Pulmonary artery endothelial cell (primary cell): ENCODE measurements at places on chromosomes 2 and 18.

- peak; percentile 99 for DNase-seq
These were observed at the start of gene LAPTM4A for GRCh38 chr2:20051532-20052228. Gene LAPTM4A (minus strand): TSS chr2:20051628. CDS start chr2:20051520, 108 bp downstream.

DNA sequence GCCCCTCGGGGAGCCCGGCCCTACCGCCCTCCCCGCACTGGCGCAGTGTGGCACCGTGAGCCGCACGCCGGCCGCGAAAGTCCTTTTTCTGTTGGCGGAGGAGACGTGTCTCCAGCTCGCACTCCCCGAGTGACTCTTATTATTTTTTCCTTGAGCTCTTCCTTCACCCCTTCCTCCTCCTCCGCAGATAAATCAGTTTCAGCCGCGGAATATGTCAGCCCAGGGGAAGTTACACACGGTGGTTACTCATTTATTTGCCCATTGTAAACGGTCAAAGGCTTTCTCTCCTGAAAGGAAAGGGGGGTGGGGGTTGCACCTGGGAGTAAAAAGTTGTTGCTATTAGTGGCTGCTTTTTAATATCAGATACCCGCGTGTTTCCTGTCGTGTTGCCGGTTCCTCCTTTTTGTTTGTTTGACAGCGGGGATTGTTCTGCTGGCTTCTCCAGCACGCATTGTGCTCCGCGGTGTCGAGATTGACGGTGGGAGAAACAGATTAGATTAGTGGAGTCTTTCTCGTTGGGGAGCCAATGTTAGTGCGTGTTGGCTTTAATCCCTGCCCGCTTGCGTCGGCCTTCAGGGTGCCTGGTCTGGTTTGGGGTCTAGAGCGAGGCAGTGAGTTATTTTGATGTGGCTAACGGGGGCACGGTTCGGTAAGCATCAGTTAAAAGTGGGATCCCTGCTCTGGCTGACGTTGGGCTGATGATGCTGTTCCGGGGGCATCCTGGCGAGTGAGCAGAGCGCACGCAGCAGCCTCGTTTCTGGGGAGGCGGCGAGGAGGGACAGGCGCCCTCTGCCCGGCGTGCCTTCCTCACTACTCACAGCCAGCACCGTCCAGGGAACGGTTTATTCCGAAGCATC lies 1.6 kb downstream of the CRIM1 start:
- DNase-seq = peak; percentile 57

- no peak for DNase-seq
These were observed 81.5 kb upstream of the FZD7 start for GRCh38 chr2:201952187-201952586.

DNA sequence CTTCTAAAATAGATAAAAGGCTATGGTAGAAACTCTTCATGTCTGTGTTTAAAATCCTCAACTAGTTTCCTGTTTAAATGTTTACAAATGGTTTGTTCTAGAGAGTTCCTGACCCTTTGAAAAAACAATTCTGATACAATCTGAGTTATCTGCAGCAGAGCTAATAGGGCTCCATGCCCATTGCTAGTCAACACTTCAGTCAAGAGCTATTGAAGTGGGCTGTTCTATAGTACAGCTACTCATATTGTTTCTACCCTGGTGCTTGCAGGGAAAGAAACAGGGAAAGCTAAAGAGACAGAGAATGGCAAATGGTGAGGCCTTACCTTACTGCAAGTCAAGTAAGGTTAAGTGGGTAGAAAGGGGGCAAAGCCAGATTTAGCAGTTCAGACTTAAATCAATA lies 112.3 kb upstream of the CAVIN2 start:
- DNase-seq = peak; percentile 27

DNA sequence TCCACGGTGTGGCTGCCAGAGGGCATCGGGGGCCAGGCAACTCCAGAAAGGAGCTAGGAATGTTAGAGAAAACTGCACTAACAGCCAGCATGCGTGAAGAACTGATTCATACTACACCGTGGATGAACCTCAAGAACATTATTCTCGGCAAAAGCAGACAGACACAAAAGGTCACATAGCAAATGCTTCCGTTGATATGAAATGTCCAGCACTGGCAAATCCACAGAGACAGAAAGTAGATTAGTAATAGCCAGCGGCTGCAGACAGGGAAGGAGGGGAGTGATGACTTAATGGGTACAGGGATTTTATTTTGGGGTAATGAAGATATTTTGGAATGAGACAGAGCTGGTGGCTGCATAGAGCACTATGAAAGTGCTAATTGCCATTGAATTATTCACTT lies 37.4 kb downstream of the SCTR start:
- DNase-seq = no peak

- DNase-seq = no peak
These were observed 675 bp downstream of the FZD5 start for GRCh38 chr2:207768866-207769596.

- DNase-seq = no peak
These were observed 9.3 kb upstream of the MTCL1 start for GRCh38 chr18:8695932-8696517.

DNA sequence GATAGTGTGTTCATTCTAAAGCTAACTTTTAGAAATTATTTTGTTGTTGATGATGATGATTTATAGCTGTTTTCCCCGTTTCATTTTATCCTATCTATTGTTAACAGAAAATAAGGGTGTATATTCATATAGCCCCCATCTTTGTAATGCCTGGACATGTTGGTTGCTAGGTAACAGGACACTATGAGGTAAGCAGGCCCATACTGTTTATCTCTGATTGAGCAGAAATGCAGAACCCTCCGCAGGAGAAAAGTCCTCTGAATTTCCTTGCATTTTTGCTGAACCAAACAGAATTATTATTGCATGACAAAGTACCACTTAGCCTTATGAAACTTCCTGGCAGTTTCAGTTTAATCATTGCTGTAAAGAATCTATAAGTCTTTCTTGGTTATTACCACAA lies 339.4 kb downstream of the DCC start:
- DNase-seq = no peak

GRCh38 chr2:39587168-39587567 lies 78.5 kb upstream of the TMEM178A start:
- DNase-seq = no peak

DNA sequence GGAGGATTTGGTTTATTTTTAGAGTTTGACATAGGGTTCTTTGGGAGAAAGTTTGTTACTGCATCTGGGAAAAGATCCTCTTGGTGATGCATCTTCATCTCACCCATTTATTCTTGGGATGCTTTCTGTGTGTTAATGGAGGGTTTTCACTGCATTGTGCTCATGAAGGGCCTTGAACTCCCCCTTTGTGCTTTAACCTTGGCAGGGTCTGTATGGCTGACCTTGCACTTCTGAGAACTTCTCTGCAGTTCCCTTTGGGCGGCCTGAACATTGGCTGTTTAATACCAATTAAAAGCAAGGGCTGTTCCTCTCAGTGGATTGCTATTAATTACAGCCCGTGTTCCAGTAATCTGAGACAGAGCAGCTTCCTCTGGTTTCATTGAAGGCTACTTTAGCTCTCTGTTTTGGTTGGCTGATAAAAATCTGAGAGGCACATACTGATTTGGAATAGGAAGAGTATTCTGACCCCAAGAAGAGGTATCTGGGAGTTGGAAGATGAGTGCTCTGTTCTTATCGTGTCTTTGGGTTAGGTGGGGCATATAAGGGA lies 37.5 kb downstream of the FMNL2 start:
- no peak for DNase-seq

DNA sequence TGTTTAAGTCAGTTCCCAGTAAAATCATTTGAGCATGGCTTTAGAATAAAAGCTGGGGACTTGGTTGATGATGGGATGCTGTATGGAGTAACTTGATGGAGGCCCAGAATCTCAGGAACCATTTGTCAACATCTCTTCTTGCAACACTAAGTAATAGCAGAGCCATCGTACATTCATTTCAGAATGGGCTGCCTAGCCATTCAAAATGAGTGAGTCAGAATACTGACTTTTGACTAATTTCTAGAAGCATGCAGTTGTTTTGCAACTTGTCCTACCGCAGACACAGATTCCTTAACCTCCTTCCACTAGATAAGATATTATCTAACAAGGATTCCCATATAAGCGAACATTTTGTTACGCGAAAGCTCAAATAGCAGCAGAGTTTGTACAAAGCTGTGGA lies 229.5 kb downstream of the CNTNAP5 start:
- no peak for DNase-seq

GRCh38 chr18:44927127-44927849 lies 246.6 kb downstream of the SETBP1 start:
- DNase-seq = no peak

DNA sequence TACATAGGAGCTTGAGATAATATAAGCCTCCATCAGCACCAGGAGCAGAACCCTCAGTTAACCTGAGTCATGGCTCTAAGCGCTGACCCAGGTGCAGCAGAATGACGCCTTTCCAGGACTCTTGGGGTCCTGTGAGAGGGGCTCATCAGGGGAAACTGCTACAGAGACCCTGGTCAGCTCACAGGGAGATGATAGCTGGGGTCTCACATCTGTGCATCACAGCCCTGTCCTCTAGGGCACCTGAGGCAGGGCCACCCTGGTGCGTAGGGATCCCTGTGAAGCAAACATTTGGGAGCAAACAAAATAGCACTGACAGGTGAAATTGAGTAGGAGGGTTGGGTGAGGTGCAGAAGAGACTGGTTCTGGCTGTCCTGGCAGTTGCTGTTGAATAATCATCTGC lies 219.2 kb downstream of the SH3RF3 start:
- DNase-seq = no peak

DNA sequence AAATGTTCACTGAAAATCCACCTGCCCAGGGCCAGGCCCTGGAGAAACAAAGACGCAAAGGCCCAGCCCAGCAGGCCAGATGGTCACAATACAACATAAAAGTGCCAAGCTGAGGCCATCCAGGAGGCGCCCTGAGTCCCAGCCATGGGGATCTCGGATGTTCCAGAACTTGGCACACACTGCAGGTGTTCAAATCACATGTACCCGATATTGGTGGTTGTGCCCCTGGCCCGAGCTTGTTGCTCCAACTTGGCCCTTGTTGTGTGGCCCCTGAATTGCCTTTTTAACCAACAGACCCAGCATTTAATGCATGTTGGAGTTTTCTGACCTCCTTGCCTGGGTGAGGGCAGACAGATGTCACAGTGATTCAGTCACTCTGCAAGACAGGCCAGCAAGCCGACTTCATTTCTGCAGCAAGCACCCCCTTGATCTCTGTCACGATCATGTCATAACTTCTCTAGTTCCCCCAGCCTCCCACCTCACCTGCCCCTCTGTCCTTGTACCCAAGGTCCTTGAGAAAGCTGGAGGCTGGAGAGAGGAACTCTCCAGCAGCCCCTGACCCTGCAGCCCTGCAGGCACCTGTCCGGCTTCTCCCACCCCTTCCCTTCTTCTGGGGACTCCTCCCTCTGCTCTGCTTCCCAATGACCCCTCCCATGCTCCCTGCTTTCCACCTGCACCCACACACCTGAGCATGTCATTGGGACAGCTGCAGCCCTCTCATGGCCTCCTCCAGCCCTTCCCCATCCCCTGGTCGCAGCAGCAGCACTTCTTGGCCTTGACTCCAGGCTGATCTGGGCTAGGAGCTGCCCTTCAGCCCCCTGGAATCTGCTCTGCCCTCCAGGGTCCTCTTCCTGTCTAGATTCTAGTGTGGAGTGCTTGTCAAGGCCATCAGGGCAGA lies 9.1 kb downstream of the NGEF start:
- DNase-seq = no peak

DNA sequence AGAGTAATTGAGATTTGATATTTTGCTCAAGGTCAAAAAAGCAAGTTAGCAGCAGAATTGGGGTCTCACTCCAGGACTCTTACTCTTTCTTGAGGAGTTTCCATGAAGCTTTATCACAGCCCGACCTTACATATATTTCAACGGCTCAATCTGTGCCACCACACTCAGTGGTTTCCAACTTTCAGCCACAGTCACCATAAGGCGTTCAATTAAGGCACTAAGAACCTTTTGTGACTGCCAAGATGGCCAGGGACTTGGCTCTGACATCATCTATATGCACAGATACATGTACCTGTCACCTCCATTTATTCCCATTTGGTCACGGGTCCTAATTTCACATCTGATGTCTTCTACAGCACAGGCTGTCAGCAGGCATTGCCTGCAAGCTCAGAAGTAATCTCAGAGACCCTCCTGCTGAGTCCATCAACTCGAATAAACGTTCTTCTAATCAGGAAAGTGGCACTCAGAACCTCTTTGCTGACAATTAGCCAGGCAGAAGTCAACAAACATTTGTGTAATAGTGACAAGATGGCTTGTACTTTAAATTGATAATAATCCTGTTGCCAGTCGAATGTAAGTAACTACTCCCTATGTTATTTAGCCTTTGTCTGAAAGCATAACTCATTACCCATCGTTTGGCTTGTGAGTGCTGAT lies 16.1 kb downstream of the DYTN start:
- DNase-seq = no peak

DNA sequence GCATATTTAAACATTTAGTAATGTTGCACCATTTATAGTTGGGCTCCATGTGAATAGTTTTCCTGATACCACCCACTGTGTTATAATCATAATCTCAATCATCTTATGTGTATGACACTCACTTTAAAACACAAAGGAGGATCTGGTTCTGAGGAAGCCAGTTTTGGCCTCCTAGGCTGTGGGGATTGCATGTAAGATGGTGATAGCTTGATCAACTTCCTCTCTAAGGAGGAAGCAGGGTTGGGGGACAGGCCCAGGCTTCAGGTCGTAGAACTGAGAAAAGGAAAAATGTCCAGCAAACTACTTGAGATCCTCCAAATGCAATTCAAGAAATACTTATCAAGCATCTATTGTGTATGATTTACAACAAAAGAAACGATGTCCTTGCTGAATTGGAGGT lies 4.9 kb upstream of the PPM1B start:
- DNase-seq = no peak

DNA sequence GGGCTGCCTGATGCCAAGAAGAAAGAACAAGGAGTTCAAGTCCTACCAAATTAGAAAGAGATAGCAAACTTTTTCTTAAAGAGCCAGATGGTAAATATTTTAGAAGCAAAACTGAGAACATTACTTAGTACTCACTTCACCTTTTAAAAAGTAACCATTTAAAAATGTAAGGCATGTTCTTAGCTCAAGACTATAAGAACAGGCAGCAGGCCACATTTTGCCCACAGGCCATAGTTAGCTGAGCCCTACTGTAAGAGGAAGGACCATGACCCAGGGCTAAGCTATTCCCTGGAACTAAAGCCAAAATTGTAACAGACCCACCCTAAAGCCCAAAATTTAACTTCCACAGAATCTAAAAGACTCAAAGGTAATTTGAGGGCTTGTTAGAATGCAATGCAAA lies 31.3 kb downstream of the USP40 start:
- no peak for DNase-seq

GRCh38 chr2:37671009-37671815 lies at the start of gene CDC42EP3:
Gene CDC42EP3 (minus strand): TSS chr2:37671642. CDS start chr2:37646587, 25,055 bp downstream.
- DNase-seq = no peak

- no peak for DNase-seq
These were observed 1.8 kb upstream of the CXCR2 start for GRCh38 chr2:218123986-218124385.

DNA sequence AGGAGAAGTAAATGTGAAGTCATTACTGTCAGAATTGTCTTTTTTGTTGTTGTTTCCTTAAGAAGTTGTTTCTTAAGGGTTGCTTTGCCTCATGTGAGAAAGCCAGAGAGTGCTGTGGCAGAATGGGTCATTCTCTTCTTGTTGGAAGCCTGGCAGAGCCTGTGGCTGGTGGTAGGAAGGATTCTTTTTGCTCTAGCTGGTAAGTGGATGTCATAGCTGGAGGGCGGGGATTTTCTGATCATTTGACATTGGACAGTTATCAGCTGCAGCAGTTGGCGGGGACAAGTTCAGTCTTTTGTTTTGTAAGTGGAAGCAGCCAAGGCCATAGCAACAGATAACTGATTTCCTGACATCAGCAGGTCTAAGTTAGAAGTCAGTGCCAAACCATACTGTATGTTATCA lies 5.5 kb upstream of the RMDN2 start:
- no peak for DNase-seq

GRCh38 chr2:213119061-213119809 lies 32.2 kb downstream of the IKZF2 start:
- DNase-seq = no peak
